ENCODE measurements at places on chromosomes 4 and X.

DNA sequence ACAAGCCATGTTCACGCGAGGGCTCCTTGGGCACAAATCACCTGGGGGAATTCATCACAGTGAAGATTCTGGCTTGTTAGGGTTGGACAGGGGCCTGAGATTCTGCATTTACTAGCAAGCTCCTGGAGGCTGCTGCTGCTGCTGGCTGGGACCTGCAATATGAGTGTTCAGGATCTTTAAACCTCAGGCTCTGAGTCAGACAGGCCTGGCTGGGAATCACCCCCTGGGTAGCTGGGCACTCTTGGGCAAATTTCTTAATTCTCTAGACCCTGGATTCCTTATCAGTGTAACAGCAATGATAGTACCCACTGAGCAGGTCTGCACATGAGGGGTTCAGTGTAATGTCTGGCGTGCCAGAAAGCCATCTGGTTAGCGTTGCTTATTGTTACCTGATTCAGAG is 101.5 kb downstream of the DHX15 start:
- DNase-seq: no peak

DNA sequence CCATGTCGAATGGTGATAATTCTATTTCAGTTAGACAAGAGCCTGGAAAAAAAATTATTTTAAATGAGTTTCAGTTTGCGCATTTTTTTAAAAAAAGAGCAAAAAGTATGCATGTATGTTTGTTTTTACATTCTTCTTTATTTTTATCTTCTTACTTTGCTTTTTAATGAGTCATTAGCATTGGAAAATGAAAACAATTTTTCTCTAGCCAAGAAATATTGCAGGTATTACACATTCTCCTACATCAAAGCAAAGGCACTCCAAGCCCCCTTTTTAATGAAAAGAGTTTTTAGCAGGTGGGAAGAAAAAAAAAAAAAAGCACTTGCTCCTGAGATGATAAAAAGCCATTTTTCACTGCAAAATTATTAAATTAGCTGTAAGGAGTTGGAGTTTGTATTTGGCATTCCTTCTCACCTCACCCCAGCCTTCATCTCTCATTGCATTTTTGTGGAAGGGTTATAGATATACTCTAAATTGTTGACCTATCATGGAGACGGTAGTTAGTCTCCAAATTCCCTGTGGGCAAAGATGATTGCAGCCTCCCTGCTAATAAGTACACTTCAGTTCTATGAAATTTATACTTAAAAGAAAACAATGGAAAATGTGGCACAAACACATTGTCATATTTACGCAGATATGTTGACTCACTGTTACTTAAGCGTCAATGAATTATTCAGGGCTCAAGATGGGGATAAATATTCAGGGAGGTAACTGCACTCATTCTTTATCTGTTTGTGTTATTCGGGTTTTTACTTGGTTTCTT is 43.8 kb downstream of the PALLD start:
- DNase-seq: no peak

DNA sequence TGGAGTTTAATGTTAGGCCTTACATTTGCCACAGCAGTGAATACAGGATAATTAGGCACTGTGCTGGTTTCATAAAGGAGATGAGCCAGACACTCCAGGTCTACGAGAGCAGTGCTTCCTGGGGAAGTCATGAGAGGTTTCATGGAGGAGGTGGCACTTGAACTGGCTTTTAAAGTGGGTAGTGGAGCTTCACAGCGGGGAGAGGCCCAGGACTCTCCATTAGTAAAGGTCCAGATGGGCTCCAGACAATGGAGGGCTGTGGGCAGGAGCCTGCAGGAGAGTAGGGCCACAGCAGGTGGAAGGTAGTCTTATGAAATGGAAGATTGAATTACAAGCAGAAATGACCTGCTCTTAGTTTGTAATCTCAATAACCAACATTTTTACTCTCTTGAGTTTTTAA is 29.0 kb downstream of the CLDN22 start:
- no peak for DNase-seq

- no peak for DNase-seq
These were observed 73.1 kb downstream of the SPRY1 start for GRCh38 chr4:123469696-123470095.

DNA sequence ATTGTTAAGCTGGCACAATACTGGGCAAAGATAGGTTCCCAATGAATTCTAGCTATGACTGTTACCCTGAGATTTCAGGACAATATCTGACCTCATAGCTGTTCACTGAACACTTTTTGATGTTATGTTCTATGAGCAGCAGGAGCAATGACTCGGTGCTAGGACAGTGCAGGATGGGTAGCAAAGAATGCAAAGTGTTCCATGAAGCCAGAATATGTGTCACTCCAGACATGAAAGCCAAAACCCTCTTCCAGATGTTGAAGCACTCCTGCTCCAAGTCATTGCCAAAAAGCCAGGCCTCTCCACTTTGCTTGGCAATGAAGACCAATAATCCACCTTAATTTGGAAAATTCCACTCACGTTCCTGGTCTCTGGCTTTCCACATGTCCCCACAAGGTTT is 300.9 kb upstream of the CPEB2 start:
- DNase-seq: no peak

GRCh38 chr4:152545088-152545487 is 9.2 kb upstream of the FBXW7 start:
- no peak for DNase-seq

DNA sequence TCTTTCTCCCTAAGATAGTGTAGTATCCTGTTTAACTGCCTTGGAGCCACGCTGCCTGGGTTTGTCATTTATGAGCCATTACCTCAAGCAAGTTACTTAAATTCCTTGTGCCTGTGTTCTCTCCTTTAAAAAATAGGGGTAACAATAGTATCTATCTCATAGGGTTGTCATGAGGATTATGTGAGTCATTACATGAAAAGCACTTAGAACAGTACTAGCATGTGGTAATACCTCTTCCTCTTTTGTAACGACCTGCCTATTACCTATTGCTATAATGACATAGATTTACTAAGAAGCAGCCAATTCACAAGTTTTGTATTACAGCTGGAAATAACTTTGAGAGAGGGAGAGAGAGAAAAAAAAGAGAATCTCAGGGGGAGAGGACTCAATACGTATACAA is 834.7 kb downstream of the RAPGEF2 start:
- no peak for DNase-seq

GRCh38 chrX:16060252-16060651 is 63.1 kb upstream of the GRPR start:
- DNase-seq: no peak

- no peak for DNase-seq
These were observed 405.2 kb downstream of the PPARGC1A start for GRCh38 chr4:23484689-23485088.

- DNase-seq: peak; percentile 5
These were observed 27.5 kb upstream of the PLS3 start for GRCh38 chrX:115533485-115533884.

GRCh38 chrX:129979207-129979920 is 3.1 kb upstream of the BCORL1 start:
- no peak for DNase-seq

DNA sequence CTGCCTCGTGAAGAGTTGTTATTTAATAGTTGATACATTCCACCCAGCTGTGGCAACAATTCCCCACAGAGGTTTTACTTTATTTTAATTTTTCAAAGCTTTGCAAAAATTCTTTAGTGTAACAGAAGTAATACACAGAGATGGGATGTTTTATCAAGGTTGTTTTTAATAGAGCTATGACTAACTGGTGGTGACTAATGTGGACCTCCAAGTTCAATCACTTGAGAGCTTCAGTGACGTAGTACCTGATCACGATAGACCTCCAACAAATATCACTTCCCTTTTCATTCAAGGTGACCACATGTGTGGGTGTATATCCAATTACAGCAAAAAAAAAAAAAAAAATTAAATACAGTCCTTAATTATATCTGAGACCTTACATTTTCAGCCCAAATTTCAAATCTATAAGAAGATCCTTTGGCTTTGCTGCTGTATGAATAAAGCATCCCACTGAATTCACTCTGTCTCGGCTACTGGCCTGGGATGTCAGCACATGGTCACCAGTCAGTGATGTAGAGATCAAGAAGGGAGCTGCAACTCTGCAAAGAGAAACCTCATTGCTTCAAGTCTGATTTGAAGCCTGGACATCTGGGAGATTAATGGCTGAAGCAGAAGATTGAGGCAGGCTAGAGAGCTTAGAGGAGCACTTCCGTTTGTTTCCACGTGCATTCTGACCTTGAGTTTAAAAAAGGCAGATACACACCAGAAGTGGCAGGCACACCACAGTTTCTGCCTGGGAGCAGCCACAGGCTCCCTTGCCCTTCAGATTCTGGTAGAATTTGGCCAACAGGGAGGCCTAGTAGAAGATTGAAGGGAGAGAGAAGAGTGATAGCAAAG is 345.9 kb upstream of the NOCT start:
- DNase-seq: no peak

DNA sequence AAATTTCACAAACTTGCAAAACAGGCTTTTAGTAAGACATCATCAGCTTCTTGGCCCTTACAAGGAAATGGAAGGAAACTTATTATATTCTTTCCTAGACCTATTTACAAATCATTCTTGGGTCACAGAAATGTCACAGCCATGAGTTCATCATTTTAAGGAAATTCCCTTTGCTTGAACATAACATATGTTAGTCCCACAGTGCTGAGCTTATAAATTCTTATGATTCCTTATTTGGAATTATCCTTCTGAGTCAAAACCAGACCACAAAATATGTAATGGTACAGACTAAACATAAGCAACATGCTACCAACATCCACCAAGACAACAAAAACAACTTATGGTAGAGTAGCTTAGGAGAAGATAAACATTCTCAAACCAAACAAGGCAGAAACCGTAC is 236.9 kb upstream of the CTSO start:
- no peak for DNase-seq

DNA sequence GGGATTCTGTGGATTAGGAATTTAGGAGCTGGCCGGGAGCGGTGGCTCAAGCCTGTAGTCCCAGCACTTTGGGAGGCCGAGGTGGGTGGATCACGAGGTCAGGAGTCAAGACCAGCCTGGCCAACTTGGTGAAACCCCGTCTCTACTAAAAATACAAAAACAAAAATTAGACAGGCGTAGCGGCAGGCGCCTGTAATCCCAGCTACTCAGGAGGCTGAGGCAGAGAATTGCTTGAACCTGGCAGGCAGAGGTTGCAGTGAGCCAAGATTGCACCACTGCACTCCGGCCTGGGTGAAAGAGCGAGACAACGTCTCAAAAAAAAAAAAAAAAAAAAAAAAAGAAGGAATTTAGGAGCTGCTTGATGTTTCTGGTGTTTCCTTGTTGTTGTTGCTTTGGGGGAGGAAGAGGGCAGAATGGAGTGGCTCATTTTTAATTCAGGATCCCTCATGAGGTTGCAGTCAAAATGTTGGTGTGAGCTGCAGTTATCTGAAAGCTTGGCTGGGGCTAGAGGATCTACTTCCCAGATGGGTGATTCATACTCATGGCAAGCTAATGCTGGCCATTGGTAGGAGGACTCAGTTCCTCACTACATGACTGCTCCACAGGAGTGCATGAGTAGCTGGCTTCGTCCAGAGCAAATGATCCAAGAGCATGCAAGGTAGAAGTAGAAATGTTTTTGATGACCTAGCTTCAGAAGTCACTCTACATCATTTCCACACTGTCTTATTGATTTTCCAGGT is 26.5 kb upstream of the JADE1 start:
- no peak for DNase-seq

- no peak for DNase-seq
These were observed 6.2 kb upstream of the FHDC1 start for GRCh38 chr4:152929888-152930287.

GRCh38 chr4:76205476-76205875 is 8.1 kb downstream of the SCARB2 start:
- DNase-seq: no peak

DNA sequence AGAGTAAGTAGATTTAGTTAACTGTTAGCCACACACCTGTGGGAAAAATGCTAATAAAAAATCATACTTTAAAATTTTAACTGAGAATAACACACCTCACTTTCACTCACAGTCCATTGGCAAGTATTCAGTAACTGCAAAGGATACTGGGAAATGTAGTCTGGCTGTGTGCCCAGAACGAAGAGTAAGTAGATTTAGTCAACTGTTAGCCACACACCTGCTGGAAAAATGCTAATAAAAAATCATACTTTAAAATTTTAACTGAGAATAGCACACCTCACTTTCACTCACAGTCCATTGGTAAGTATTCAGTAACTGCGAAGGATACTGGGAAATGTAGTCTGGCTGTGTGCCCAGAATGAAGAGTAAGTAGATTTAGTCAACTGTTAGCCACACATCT is 178.4 kb upstream of the NWD2 start:
- peak; percentile 1 for DNase-seq

- no peak for DNase-seq
These were observed 58.5 kb upstream of the AP1S2 start for GRCh38 chrX:15913146-15913545.

- DNase-seq: peak; percentile 32
These were observed 71.4 kb downstream of the RTL5 start for GRCh38 chrX:72060196-72060920.

DNA sequence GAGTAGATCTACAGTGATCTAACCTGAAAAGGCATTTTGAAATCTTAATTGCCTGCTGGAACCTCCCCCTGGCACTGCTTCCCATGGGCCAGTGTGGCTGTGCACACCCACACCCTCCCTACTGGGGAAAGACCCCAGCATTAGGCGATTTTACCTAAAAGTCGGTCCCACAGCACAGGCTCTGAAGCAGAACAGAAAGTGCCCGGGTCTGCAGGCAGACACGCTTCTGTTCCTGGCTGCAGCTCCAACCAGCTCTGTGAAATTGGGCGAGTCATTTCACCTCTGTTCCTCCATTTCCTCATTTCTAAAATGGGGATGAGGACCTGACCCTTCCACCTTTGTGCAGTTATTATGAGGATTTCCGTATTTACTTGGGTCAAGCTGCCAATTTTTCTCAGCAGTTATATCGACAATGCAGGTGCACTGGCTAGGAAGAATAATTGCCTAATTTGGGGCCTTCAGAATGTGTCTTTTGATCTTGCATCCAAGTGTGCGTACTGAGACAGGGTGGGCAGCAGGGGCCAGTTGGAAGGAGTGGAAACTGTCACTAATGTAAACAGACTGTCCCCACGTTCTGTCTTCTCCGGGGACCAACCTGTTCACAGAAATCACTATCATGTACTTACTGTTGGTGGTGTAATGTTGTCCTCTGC is 7.1 kb downstream of the KLF3 start:
- no peak for DNase-seq

DNA sequence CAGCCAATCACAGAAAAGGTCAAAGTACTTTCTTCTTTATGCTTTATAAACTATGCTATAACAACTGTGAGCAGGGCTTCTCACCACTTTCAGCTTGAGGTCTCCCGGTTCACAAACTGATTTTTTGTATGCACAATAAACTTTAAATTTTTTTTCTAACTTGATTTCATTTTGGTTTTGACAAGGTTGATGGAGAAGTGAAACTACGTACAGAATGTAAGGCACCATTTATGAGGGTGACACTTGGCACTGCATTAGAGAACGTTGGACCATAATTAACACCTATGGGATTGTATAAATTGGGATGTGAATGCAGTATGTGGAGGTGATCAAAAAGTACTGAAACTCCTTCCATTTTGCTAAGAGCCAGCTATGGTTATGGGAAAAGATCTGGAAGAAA is 857.9 kb upstream of the HTR2C start:
- DNase-seq: no peak

- DNase-seq: no peak
These were observed 213.8 kb upstream of the RADX start for GRCh38 chrX:106397788-106398538.

GRCh38 chr4:145341381-145341780 is 140.3 kb upstream of the SMAD1 start:
- DNase-seq: no peak
